Activated CD4-positive, alpha-beta T cell treated with anti-CD3 and anti-CD28 coated beads for 24 hours (primary cell): ENCODE measurements at places on chromosomes 7 and 10.
A peak's percentile ranks its signal among the peaks of the same experiment; 100 is the strongest.

DNA sequence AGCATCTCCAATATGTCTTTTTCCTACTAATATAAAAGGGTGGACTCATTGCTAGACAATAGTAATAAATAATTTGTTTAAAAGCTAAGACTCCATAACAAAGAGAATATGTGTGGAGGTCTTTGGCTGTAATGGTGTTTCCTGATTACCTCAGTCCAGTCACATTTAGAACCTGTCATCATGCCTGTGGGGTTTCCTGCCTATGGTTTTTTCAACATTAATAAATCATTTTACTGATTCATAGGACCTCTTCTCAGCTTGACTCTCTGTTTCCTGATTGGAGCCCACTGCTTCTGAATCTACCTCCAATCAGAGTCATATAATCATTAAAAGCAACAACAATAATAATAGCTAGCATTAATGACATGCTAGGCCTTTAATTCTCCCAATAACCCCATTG is 52.4 kb upstream of the GNAI1 start:
- no peak for DNase-seq

- no peak for DNase-seq
Measured at GRCh38 chr7:117220836-117221235, 102.0 kb downstream of the WNT2 start.

- no peak for DNase-seq
Measured at GRCh38 chr7:81206217-81206616, 287.4 kb upstream of the SEMA3C start.

DNA sequence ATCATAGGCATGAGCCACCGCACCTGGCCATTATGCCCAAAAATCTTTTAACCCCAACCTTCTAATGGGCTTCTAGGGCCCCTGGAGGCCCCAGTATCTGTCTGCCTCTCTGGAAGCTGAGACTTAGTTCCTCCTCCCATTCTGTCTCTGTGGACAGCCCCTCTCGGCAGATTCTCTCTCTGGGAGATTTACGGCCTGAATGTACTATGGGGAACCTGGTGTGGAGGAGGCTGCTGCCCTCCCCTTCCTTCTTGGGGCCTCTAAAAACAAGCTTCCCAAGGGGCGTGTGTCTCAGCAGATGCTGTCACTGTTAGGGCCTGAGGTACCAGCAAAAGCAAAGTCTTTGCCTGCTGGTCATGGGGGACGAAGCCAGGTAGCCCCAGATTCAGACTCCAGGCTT is 35.8 kb upstream of the PRKAR1B start:
- DNase-seq: no peak

DNA sequence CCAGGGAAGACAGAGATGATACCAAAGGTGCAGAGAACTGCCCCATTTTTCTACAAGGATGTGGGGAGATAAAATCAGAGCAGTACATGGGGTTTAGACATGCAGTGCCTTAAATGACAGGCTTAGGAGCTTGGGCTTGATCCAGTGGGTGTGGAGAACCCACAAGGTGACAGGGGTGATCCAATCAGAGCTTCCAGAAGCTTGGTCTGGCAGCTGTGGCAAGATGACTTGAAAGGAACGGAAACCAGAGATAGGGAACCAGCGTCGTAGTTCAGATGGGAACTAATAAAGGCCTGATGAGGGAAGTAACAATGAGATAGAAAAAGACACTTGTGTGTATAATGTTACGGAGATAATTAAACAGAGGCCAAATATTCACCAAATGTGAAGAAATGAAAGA is 80.7 kb downstream of the SLC37A3 start:
- DNase-seq: no peak

DNA sequence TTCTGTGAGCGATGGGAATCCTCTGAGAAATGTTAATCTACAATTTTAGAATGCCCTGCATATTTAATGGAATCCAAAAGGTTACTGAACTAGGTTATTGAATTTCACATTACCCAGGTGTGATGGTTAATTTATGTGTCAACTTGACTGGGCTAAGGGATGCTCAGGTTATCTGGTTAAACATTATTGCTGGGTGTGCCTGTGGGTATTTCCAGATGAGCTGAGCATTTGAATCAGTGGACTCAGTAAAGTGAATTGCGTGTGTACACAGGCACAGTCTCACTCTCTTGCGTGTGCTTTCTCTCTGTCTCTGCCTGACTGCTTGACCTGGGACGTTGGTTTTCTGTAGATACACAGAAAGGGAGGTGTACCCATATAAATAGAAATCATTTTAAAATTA is 21.7 kb downstream of the RNF32 start:
- DNase-seq: no peak

- DNase-seq: no peak
Measured at GRCh38 chr7:8585591-8585990, 152.2 kb downstream of the NXPH1 start.

GRCh38 chr7:130849604-130850003 is 115.6 kb upstream of the KLF14 start:
- DNase-seq: no peak

- DNase-seq: no peak
Measured at GRCh38 chr7:143490717-143491306, 13.1 kb downstream of the TAS2R41 start.

DNA sequence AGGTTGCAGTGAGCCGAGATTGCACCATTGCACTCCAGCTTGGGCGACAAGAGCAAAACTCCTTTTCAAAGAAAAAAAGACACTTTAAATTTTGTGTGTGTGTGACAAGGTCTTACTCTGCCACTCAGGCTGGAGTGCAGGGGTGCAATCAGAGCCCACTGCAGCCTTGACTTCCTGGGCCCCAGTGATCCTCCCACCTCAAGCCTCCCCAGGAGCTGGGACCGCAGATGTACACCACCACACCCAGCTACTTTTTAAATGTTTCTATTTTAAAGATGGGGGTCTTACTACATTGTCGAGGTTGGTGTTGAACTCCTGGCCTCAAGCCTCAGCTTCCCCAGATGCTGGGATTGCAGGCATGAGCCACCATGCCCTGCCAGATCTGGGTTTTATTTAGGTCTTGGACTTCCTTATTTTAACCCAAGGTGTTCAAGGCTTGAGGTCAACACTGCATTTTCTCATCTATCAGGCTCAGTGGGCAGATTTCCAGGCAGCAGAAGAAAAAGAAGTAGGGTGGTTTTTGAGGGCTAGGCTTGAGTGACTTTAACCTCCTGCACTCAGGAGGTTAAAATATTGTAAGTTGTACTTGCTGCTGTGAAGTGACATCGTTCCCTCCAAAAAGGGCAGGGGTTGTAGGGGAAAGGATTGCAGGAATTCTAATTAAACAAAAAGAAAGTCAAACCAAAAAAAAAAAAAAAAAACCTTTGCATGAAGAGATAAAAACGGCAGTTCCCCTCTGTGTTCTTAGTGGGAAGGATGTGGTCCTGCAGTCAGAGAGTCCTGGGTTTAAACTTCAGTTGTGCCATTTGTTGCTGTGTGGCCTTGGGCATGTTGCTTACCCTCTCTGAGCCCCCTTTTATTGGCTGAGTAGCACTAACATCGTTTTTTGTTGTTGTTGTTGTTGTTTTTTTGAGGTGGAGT is 71.5 kb downstream of the CARD11 start:
- DNase-seq: no peak

- DNase-seq: no peak
Measured at GRCh38 chr7:119665796-119666195, 607.2 kb upstream of the KCND2 start.

DNA sequence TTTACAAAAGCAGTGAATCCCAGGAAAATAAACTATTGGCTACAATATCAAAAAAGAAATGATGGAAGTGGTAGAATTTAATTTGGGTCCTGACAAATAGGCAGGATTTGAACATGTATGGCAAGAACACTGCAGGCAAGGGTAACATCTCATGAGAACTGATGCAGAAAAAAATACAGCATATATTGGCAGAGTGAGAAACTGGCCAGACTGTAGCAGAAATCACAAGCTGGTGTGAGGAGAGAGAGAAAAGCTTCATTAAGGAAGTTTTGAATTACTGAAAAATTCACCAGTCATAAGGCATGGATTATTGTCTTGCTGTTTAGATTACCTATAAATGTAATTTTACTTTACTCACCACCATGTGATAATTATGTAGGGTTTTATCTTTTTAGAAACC is 77.4 kb downstream of the ZEB1 start:
- no peak for DNase-seq

DNA sequence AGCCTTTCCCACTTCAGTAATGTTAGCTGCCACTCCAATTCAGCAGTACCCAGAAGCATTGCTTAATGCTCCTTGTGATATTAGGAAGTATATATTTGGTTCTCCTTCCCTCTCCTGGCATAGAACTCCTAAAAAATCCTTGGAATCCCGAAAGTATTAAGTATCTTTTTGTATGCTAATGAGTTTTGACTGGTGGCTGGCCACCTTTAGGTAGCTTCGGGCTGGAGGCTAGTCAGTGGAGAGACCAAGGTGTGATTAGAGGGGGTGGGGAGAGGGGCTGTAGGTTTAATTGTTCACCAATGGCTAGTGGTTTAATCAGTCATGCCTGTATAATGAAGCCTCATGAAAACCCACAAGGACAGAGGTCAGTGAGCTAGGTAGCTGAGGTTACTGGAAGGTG is 12.2 kb downstream of the COMTD1 start:
- DNase-seq: no peak

DNA sequence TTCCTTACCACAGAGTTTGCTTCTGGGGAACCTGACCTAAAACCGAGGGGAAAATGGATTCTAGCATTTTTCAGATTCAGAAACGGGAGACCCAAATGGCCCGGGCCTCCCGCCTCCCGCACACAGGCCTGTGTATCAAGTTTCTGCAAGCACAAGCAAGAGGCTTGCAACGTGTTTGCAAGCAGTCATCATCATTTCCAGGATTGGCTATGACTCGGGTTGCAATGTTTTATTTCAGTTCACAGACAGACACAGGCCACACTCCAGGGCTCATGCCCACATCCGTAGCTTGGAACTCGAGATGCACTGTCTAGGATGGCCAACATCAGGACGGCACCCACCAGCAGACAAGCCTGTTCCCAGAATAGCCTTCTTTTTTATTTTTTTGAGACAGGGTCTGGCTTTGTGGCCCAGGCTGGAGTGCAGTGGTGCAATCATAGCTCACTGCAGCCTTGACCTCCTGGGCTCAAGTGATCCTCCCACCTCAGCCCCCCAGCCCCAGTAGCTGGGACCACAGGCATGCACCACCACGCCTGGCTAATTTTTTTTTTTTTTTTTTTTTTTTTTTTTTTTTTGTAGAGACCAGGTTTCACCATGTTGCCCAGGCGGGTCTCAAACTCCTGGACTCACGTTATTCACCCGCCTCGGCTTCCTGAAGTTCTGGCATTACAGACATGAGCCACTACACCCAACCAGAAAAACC is 68.1 kb upstream of the FOXK1 start:
- no peak for DNase-seq

DNA sequence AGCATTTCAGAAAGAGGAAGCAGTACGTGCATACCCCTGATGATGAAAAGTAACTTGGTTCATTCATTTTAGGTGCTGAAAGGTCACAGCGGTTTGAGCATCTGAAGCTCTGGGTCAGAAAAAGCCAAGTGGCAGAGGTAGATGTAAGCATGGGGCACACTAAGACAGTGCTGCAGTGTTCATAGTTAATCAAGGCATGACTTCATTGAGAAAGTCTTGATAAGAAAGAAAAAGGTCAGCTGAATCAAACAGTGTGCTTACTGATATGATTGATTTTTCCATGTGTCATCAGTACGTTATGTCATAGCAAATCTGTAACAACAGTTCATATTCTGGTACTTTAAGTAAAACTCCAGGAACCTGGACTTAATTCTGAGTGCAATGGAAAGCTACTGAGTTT is 107.7 kb upstream of the PCLO start:
- DNase-seq: no peak

DNA sequence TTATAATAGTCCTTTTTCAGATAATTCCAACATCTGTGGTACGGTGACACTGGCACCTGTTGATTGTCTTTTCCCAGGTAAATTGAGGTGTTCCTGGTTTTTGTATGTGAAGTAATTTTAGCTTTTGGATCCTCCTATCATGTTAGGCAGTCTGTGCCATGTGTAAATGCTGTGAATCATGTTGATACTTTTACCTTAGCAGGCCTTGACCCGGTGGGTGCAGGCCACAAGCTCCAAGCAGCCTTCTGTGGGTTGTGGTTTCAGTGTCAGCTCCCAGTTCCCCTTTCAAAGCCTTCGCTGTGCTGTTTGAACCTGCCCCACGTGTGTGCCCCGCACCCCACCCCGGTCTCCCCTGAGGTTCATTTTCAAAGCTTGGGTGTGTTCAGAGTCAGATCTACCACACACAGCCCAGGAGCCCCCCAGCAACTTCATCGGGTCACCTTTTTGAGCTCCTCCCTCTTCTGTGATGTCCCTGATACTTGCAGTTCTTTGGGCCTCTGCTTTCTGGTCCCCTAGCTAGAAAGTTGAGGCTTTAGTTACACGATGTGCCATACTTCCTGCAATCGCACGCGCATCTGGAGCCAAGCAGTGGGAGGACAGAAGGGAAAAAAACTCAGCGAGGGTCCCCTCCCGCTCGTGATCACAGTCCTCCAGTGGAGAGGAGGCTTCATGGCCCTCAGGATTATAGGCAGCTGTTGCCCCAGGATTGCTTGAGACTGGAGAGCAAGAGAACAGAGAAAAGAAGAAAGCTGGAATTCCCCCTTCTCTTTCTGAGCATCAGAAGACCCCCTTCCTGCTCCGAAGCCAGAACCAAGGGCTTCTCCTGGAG is 8.7 kb upstream of the BHLHA15 start:
- peak; percentile 52 for DNase-seq

DNA sequence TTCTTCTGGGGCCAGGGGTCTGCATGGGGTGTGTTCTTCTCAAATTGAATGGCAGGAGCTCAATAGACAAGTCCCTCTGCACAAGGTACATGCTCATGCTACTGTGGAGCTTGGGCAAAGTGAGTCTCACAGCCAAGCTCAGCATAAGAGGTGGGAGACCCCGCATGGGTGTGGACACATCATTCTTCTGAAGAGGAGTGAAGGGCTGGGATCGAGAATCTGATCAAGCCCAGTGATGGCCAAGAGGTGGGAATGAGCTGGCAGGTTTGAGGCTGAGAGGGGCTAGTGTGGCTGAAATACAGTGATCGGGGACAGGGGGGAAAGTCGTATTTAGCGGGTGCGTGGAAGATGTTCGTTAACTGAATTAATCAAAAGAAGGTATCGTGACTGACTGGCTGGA is 32.6 kb downstream of the CDH23 start:
- DNase-seq: no peak

GRCh38 chr10:93469454-93469853 is 12.7 kb downstream of the MYOF start:
- DNase-seq: no peak
